ENCODE measurements at places on chromosomes 16 and 17.

- DNase-seq: no peak
These were observed 2.3 kb upstream of the ARMC5 start for GRCh38 chr16:31456988-31457360.

- DNase-seq: no peak
These were observed 77.6 kb upstream of the FOXF1 start for GRCh38 chr16:86432691-86433090.

GRCh38 chr16:66521252-66521713 is 28.6 kb downstream of the TK2 start:
- DNase-seq: no peak

DNA sequence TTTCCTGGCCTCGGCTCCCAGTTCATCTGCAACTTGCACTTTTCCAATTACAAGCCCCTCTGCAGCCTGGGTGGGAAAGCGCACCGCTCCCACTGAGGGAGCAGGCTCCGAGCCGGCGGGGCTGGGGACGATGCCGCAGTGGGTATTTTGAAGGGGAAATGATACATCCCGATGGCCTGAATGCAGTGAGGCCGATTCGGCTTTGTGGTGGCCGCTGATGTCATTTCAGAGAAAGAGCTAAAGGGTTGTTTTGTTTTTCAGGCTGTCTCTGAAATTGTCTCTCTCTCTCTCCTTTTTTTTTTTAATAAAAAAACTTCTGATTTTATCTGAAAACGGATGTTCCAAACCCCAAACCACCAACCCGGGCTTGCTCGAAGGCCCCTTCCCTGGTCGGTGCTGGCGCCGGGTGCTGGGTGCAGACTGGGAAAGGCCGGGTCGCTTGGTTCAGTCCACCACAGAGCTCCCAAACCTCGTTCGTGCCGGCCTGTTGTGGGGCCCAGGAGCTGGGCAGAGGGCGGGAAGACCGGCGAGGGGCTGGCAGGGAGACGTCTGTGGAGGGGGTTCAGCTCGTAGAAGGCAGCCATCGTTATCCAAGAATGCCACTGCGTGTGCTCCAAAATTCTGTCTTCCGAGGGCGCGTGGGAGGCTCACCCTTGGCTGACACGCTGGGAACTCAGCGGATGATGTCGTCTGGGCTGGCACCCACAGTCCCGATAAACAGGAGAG is 102.8 kb downstream of the FOXL1 start:
- DNase-seq: no peak

GRCh38 chr17:866568-867103 is 84.5 kb downstream of the MRM3 start:
- no peak for DNase-seq

- peak; percentile 77 for DNase-seq
These were observed 46.6 kb upstream of the WSB1 start for GRCh38 chr17:27247071-27247957.
